ENCODE measurements at places on chromosomes 7 and 10.

GRCh38 chr7:8109196-8110022 lies 140.8 kb downstream of the GLCCI1 start:
- no peak for DNase-seq

GRCh38 chr10:26593896-26594295 lies 103.6 kb upstream of the PDSS1 start:
- no peak for DNase-seq

- no peak for DNase-seq
Measured at GRCh38 chr10:47406870-47407691, 23.0 kb upstream of the ZNF488 start.

DNA sequence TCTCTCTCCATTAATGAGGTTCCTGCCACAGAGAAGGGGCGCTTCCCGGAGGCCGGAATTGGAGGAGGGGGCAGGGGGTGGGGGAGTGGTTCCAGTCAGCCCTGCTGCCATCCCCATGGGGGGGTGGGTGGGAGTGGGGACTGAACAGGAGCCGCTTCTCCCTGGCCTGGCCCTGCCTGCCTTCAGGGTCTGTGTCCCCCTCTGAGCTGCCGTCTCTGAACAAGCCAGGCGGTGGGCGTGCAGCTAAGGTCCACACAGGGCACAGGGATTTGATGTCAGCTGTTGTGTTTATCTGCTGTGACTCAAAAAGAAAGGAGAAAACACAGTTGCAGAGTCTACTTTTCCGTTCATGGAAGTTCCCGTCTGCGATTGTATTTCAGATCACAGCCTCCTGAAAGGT lies 141.5 kb upstream of the PCBD1 start:
- no peak for DNase-seq

DNA sequence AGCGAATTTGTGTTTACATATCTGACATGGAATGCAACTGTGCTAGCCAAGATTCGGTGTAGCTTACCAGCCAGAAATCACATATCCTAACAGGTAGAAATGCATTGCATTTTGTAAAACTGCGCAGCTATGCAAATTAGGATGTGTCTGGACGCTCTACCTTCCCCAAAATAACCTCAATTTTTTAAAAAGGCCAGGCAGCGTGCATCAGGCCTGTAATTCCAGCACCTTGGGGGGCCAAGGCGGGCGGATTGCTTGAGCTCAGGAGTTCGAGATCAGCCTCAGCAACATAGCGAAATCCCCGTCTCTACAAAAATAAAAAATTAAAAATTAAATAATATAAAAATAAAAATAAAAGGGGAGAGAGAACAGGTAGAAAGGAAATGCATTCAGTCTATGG lies 305.0 kb downstream of the TYW1 start:
- no peak for DNase-seq

GRCh38 chr7:106418094-106418493 lies 133.3 kb upstream of the NAMPT start:
- no peak for DNase-seq

DNA sequence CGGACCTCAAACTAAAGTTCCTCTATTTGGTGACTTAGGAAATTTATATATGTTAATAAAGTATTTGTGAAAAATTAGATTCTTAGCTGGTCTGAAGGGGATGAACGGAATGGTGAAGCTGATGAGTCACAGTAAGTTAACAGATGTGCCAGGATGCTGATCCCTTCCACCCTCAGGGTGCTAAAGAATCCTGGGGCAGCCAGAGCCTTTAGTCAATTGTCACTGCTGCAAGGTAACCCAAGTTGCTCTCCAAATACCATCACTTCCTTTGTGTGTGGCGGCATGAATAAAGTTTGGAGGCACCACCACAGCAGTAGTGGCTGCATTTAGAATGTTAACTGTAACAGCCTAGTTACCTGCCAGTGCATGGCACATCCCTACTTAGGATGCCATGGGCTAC lies 222.6 kb upstream of the PPP1R3A start:
- DNase-seq, result no peak

DNA sequence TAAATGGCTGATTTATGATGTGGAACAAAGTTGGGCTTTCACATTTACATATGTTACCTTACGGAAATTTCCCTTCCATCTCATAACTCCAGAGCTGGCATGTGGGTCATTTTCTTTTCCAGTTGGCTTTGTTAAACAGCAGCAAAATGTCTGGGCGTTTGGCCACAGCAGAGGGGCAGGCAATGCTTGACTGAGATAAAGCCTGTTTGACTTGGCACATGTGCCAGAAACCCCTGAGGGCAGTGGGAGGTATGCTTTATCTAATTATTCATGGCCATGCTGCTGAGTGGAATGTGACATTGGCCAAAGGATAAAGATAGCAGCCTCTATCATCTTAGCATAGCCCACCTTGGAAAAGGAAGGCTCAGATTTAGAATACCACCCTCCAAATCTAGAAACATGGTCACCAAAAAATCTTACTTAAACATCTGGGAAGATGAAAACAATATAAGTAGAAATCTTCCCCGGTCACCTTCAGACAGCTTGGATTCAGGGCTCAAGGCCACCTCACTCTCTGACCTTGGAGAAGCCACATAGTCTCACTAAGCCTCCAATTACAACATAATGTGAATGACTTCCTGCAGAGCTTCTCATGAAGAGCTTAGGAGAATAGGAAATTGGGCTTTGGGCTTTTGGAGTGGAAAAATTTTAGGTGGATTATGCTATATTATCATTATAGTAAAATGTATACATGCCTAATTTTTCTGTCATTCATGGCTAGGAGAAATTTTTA lies 101.5 kb downstream of the GRM3 start:
- no peak for DNase-seq

DNA sequence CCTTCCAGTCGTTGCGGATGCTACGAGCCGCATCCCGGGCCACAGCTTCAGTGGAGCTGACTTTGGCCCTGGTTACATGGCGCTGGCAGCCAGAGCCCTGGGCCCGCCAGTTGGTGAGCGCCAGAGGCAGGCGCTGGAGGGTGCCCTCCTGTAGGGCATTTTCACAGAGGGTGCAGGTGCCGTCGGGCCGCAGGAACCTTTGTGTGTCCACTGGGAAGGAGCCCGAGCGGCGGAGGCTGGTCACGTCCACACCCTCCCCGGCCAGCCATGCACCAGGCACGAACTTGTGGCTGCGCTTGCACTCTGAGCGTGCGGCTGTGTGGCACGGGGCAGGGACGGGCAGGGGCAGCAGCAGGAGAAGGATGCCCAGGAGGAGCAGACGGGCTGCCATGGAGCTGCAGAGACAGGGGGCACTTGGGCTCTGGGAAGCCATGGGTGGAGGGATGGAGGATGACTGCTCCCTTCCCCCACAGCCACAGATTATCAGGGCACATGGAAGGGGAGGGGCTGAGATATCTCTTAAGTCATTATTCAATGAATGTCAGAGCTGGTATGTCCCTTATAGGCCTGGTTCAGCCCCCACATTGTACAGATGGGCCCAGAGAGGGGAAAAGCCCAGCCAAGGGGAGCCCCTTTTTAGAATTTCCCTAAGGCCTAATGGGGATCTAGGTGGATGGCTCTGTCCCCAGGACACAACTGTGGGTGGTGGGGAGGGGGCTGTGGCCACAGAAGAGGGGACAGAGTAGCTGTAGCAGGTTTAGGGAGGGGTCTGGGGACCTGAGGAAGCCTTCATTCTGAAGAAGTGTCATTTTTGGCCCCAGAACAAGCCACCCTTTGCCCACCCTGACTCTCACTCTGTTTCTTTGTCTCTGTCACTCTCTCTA lies 1.8 kb downstream of the PRF1 start:
- no peak for DNase-seq

DNA sequence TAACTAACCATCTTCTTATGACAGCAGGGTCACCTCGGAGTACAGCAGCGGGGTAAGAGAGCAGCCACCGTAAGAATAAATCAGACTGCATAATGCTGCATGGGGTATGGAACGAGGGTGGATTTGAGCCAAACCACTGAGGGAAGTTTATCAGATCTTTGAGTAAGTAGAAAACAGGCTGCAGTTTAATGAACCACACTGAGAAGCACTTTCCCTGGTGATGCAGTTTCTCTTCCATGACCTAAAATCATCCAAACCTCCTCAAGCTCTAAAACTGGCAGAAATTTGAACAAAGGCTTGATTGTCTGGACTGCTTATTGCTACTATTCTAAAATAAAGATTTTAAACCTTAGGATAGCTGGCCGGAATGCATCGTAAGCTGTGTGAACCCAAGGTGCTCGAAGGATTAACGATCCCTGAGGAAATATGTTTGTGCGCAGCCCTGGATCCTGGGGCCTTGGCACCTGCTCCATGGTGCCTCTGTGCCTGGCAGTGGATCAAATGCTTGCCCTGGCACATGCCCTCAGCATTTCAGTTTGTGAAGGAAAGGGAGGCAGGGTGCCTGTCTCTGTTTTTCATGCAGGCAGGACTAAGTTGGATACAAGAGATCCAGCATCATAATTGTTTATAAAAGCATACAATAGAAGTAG lies 322.7 kb downstream of the LHFPL3 start:
- DNase-seq, result no peak

GRCh38 chr10:49164559-49165188 lies 23.5 kb downstream of the TMEM273 start:
- DNase-seq, result no peak
